ENCODE measurements at places on chromosomes 1 and 21.
A peak's percentile ranks its signal among the peaks of the same experiment; 100 is the strongest.

- DNase-seq, result peak; percentile 16
These were observed 23.4 kb upstream of the RNF187 start for GRCh38 chr1:228463559-228464455.

GRCh38 chr1:109312978-109313775 is 6.4 kb upstream of the MYBPHL start:
- DNase-seq, result no peak

DNA sequence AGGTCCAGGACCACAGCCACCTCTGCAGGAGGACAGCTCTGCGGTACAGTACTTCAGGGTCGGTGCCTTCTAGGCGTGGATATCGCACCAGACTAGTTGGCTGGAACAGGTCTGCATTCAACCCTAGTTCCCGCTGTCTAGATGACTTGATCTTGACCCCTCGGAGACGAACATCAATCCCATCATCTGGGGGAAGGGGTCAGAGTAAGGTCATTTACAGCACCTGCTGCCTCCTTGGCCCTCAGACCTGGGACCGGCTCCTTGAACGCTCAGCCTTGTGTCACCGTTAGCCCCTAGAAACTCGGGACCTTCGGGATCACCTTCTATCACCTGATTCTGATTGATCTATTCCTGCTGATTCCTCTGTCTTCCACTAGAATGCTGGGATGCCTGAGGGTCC is 2.6 kb downstream of the HECTD3 start:
- DNase-seq, result no peak

GRCh38 chr1:88104236-88104635 is 579.8 kb upstream of the PKN2 start:
- DNase-seq, result no peak

- no peak for DNase-seq
These were observed 941 bp upstream of the TBCE start for GRCh38 chr1:235366286-235366685.

DNA sequence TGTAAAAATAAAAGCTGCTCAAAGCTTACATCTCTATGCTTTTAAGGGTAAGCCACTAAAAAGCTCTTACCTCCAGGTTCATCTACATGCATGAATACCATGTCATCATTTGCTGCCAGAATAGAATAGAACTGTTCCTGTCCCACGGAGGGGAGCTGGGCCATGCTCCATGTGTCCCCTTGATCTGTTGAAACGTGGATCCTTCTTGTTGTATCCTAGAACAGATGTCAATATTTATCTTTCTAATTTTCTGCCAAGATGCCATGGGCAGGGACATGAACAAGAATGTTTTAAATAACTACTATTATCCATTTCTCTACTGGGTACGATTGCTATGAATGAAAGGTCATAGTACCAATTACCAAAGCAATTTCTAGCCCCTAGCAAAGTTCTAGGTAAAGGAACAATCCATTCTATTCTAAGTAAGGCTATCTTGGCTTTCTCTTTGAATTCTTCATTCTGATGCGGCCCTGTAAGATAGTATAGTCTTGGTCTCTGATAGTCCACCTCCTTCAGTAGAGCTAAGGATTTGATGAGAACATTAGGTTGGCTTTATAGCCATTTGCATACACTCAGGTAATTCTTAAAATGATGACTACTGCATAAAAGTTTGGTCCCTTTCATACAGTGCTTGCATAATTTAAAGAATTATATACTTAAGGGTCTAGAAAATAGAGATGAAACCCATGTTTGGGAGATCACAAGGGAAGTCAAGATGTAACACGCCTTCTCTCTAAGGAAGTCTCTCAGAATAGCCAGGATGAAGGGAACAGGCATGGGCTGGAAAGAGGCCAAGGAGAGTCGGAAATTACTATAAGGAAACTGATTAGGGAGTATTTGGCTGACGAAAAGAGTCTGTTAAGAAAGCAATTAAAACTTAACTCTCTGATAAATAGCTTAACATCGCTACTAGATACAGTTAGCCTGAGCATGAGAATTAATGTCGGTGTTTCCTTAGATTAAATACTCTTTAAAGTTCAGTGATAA is 35.4 kb upstream of the MYBPHL start:
- DNase-seq, result no peak

DNA sequence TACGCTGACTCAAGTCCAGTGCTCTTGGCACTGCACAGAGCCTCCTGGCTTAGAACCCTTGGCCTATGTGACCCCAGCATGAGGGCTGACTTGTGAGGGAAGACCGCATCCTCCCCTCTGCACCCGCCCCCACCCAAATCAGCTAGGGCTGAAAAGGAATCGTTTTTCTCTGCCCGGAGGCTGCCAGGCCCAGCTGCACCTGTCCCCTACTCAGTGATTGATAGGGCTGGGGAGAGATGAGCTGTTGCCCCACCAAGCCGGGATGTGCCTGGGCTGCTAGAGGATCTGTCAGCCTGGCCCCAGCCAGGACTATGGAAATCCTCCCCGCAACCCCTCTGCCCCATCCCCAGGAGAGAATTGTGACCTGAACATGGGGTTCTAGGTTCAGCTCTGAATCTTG is 20.6 kb downstream of the MYOG start:
- no peak for DNase-seq

DNA sequence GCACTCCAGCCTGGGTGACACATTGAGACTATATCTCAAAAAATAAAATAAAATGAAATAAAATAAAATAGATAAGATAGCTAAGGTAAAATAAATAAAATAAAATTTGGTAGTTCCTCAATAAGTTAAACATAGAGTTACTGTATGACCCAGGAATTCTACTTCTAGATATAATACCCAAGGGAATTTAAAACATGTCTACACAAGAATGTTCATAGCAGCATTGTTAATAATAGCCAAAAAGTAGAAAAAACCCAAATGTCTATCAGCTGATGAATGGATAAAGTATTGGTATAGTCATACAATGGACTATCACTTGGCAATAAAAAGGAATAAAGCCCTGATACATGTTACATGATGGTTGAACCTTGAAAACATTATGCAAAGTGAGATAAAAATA is 47.8 kb downstream of the CEP350 start:
- DNase-seq, result no peak

DNA sequence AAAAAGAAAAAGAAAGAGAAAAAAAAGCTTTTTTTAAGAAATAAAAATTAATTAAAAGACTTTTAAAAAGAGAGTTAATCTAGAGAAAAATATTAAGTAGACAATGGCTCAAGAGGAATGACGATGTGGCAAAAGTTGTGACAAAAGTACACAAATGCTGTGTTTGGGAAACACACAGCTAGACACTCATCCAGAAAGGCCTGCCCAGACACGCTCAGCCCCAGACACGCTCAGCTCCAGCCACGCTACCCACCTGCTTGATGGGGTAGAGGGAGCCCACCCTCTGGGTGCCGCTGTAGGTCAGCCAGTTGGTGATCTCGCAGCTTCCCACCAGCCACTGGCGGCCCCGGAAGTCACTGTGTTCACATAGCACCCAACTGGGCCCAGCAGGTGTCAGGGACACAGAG is 10.2 kb downstream of the CD52 start:
- no peak for DNase-seq

DNA sequence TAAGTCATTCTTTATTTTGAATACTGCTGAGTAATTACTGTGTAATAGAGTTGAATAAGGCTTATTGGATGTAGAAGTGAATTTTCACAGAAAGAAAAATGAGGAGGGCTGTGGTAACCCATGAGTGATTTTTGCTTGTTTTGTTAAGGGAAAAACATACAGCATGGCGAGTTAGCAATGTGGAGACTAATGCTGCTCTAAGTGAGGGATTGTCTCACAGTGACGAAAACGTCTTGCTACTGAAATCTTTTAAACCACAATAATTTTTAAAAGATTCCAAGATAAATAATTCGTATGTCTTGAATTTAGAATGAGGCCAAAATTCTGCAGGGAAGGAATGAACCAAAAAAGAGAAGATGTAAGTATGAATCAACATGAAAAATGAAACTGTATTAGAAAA is 16.2 kb upstream of the PLA2G4A start:
- DNase-seq, result no peak

- no peak for DNase-seq
These were observed 1.6 kb downstream of the MFAP2 start for GRCh38 chr1:16978567-16979474.

DNA sequence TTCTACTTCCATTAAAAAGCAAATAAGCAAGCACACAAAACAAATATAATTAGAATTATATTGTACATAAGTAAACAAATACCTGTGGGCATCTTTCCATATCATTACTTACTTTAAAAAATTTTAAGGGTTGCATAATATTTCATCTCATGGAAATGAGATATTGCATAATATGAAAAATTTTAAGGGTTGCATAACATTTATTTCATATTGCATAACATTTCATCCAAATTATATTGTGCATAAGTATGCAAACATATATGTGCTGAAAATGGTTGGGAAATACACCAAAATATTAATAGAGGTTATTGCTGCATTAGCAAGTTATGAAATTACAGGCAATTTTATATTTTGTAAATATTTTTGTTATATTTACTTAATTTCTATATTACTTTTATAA is 213.7 kb downstream of the KCNH1 start:
- no peak for DNase-seq

DNA sequence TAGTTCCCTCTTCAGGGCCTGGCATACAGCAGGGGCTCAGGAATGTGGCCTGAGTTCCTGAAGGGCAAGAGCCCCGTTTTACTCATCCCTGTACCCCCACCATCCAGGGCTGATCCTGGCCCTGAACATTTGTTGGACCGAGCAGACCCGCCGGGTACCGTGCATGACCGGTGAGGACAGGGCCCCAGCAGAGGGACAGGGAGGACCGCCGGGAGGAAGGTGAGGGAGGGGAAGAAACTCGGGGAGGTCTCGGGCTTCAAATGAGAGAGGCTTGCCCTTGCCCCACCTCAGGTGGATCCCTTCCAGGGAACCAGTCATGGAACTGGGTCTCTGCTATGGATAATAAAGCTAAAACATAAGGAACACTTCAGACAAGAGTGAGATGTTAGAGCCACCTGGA is 167.8 kb upstream of the KLHDC7A start:
- DNase-seq, result no peak

GRCh38 chr1:22428672-22429071 is 23.0 kb upstream of the ZBTB40 start:
- DNase-seq, result no peak

- no peak for DNase-seq
These were observed 30.2 kb upstream of the CLDN14 start for GRCh38 chr21:36509973-36510664.

DNA sequence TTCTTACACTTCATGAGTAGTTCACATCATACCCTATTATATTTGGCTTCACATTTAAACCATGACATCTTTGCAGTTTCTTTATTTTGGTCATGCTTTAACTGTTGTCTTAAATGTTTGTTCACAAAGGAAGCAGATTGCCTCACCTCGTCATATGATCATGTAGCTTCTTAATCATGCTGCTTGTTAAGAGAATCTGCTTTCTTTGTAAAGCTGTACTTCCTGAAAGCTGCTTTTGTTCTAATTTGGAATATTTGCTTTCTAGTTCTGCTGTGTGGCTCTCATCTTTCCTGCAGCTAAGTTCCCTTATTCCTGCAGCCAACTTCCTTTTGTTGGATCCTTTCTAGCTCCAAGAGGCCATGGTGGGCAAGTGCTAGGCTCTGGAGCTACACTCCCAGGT is 62.9 kb upstream of the SIM2 start:
- DNase-seq, result no peak

- no peak for DNase-seq
These were observed 3.6 kb downstream of the STX6 start for GRCh38 chr1:181018901-181019681.

DNA sequence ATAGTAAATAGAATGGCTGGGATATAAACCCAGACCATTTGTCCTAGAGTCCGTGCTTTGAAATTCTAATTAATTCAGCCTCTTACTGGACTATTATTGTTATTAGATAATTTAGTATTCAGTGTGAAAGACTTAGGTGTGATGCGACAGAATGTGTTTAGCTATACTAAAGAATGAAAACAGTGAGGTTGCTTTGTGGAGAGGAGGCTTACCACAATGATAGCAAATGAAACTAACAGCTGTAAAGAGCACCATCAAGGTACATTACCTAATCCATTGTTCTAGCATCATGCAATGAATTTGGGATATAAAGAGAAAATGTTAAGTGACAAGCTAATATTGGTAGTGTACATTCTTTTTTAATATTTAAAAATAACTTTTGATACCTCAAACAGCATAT is 911.1 kb downstream of the KCNT2 start:
- DNase-seq, result no peak

DNA sequence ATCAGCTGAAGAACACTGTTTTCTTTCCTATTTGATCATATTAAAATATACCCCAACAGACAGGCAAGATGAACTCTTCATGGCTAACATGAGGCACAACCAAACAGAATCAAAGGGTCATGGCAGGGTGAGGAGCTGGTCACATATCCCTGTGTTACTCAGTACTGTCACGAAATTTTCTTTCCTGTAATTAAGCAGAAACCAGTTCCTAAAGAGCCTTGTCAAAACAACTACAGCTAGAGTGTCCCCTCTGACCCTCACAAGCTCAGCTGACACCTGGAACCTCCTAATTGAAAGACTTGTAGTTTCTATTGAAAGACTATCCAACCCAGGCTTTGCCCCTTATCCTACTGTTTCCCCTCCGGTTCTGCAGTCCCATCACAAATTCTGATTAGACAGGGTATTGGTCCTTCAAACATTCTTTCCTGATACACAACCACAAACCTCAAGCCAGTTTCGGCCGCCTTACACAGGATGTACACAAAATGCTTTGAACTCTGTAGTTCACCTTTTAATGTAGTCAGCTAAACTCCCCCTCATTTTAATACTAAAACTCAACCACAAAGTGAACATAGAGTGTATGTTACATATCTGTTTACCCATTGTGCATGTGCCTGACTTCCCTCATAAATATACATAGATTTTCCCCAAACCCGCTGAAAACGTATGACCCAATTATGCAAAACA is 651.9 kb downstream of the MRPL39 start:
- no peak for DNase-seq

DNA sequence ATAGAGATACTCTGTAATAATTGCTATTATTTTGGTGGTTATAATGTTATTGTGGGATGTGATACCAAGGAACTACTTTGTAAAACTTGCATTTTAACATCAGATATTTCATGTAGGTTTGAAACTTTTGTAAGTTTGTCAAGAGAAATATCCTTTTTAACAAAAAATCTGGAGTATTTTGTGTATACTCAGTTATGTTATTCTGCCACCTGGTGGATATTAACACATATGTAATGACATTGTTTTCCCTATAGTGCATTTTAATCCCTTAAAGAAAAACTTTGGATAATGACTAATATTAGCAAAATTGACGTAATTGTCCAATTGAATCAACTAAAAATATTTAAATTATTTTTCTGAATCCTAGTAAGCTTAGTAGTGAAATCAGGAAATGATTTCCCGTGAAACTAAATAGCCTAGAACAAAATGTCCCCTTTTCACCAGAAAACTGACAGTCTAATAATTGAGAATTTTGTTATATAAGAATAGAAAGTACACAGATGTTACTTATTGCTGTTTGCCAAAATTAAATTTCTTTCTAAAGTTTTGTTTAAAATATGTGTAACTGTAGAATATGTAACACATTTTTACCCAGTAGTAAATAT is 39.6 kb downstream of the KCTD3 start:
- DNase-seq, result no peak

DNA sequence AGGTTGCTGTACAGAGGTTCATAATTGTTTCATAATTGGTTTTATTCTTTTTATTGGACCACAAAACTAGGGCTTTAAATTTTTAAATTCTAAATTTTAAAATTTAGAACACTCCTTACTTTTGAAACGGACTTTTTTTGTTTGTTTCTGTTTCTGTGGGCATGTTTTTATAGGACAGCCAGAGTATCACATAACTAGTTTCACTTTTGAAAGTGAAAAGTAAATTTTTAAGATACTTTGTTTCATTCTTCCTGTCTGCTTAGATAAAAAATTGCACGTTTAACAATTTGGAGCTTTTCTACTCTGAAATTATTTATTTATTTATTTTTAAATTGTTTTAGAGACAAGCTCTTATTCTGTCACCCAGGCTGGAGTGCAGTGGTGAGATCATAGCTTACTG is 29.7 kb downstream of the MDM4 start:
- DNase-seq, result no peak
